Mammary microvascular endothelial cell (primary cell): ENCODE measurements at places on chromosomes 2 and 18. TPM values are rescaled to one million over a fixed set of nuclear protein-coding genes. Genes with fewer than 3 reads are reported as not detected.

DSG1 gene
- not detected in 2 replicates for total RNA-seq

ANKRD23 gene
- total RNA-seq, result 0.20 TPM in 1 of 2 replicates, not detected in the other

UGT1A1 gene
- not detected in 2 replicates for total RNA-seq

TMEM178A gene
- not detected in 2 replicates for total RNA-seq

SESTD1 gene
- total RNA-seq, result 13.3 and 15.3 TPM in 2 replicates

BOLA3 gene
- total RNA-seq, result 130 and 138 TPM in 2 replicates

NT5DC4 gene
- total RNA-seq, result not detected in 2 replicates

IL36G gene
- total RNA-seq, result not detected in 2 replicates

RBM45 gene
- total RNA-seq, result 12.0 and 12.4 TPM in 2 replicates

RTP5 gene
- total RNA-seq, result not detected in 2 replicates

LIMS1 gene
- 85.3 and 89.7 TPM in 2 replicates for total RNA-seq

PTPRN gene
- total RNA-seq, result not detected in 2 replicates

EFR3B gene
- 0.67 and 0.79 TPM in 2 replicates for total RNA-seq

PAX8 gene
- 2.1 and 2.8 TPM in 2 replicates for total RNA-seq

SERPINE2 gene
- total RNA-seq, result 15.2 and 24.7 TPM in 2 replicates

ZNF521 gene
- 18.1 and 25.3 TPM in 2 replicates for total RNA-seq

COL4A3 gene
- total RNA-seq, result not detected in 2 replicates
